ENCODE measurements at places on chromosomes 2 and 18.

DNA sequence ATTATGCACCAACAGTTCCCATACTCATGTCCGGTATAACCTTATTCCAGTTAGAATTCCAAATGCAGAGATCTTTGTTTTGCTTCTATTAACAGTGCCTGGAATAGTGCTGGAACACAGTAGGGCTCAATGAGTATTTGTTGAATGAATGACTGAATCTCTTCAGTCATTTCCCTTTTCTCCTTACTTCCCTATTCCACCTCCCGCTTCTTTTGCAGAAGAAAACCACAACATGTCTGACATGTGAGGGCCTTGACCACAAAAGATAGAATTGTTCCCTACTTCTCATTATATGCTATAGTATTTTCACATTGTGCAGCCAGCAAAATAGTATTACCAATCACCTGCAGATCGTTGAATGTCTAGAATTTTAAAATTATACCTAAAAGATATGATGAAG is 19.5 kb upstream of the HNRNPLL start:
- no peak for DNase-seq

DNA sequence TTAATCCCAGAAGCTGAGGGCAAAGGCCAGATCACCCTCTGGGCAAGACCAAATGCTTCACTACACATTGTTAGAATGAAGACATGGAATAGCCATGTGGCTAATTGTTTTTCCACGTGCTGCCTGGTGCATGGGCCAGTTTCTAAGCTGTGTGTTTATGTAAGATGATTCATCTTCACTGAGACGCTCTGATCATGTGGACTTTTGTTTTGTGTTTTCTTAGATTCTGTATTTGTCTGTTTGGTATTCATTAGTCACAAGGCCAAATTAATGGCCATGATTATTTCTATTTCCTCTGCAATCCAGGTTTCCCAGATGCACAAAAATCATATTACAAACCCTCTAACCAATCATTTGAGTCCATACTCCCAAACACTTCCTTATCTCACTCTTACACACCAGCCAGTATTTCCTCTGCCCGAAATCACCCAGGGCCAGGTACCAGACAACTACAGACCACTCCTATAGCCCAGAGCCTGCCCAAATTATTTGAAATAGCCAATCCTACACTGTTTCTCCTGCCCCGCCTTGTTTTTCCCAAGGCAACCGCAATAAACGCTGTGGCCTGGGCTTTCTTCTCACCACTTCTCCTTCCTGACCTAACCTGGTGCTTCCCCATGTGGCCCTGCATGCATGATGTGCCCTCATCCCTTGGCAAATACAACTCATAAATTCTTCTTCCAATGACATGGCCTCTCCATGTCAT is 94.2 kb upstream of the SP3 start:
- DNase-seq, result peak; percentile 71

DNA sequence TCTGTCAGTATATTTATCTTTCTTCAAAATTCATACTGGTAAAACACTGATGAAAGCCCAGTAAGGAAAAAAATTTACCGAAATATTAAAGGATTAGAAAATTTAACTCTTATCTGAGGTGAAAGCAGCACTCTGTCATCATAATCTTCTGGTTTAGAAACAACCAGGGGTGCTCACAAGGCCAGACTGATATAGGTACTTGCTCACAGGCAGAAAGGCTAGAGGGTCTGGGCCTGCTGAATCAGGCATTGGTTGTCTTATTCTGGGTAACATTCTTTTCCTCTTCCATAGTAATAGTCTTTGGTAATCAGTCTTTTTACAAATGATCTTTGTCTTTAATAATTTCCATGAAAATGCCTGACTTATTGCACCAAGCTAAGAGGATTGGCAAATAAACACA is 221.4 kb upstream of the TFPI start:
- DNase-seq, result no peak

GRCh38 chr2:68853035-68853434 is 18.2 kb downstream of the BMP10 start:
- no peak for DNase-seq

GRCh38 chr2:196925051-196925767 is 1.3 kb downstream of the PGAP1 start:
- DNase-seq, result peak; percentile 17

DNA sequence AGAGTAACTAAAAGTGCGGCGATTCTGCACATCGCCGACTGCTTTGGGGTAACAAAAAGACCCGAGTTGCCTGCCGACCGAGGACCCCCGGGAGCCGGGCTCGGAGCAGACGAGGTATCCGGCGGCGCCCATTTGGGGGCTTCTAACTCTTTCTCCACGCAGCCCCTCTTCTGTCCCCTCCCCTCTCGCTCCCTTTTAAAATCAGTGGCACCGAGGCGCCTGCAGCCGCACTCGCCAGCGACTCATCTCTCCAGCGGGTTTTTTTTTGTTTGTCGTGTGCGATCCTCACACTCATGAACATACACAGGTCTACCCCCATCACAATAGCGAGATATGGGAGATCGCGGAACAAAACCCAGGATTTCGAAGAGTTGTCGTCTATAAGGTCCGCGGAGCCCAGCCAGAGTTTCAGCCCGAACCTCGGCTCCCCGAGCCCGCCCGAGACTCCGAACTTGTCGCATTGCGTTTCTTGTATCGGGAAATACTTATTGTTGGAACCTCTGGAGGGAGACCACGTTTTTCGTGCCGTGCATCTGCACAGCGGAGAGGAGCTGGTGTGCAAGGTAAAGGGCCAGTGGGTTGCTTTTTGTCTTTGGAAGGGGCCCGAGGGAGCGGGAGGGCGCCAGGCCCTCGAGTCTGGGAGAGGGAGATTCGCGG is 1.4 kb downstream of the TRIB2 start:
- DNase-seq, result peak; percentile 42

DNA sequence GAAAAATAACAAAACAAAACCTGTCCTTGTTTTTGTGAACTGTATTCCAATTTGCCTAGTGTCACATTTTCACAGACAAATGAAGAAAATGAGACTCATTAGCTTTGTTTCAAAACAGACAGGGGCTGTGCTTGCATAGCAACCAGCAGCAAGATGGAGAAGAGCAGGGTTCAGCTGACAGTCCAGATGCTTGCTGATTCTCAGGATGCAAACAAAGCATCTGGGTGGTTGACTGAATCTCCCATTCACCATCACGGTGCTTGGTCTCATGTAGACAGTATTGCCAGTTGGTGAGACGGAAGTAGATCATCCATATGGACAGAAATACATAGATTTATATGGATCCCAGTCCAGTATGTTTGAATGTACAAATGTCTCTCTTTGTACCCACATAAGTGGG is 326.8 kb downstream of the CCDC85A start:
- DNase-seq, result no peak

DNA sequence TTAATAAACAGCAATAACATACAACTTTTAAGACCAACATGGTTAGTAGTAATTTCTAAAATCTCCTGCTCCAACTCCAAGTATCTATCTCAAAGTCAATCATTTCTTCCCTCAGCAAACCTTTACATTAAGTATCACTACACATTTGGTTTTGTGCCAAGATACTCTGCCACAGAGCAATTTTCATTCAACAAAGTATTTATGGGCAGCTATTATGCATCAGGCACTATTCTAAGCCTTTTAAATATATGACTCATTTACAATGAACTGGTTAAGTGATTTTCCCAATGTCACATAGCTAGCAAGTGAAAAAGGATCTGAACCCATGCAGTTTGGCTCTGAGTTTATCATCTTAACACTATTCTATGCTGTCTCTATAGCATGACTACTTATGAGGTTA is 264.3 kb downstream of the NOL4 start:
- peak; percentile 11 for DNase-seq

DNA sequence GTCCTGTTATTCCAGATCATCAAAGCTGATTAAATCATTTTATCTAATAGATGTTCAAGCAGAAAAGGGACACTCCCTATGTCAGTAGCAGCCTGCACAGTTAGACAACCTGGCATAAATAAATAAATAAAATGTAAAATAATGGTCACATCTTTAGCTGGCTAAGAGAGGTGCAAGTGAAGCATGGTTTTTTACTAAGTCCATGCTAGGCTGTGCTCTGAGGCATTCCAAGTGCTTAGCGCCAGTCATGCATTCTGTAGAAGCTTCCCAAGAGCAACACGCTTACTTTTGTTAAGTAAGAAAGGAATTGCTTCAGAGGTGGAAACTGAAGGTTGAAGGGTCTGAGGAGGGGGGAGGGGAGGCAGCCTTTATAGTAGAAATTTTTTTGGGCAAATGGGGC is 351.2 kb downstream of the CDH2 start:
- no peak for DNase-seq

- peak; percentile 86 for DNase-seq
Observed at GRCh38 chr2:102027036-102027980, 35.5 kb downstream of the IL1R2 start.

- DNase-seq, result no peak
Observed at GRCh38 chr18:23141104-23141999, 6.1 kb downstream of the CABLES1 start.

DNA sequence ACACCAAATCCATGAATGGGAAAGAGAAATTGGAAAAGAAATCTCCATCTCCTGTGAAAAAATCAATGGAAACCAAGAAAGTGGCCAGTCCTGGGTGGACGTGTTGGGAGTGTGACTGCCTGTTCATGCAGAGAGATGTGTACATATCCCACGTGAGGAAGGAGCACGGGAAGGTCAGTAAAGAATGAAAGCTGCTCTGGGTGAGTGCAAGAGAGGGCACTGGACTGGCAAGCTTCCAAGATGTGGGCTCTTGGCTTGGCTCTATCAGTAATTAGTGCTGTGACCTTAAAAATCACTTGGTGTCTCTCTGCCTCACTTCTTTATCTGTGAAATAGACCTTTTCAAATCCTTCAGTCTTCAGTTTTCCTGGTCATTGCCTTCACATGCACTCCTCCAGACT is 89.0 kb downstream of the ZNF532 start:
- DNase-seq, result no peak

DNA sequence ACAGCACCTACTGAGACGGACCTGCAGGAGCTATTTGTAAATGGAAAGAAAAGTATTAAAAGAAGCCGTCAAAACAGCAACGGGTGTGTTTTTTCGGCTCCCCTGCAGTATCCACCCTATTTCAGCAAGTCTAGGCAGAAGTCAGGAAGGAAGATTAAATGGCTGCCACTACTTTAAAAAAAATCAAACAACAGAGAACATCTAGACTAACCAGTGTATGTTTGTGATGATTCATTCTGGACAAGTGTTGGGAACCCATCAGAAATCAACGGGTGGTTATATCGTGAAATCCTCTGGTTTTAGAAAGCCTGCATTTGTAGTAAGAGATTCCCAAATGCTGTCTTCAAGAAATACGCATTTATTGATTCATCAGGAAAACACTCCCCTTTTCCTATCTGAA is 9.0 kb downstream of the PMAIP1 start:
- DNase-seq, result no peak

- no peak for DNase-seq
Observed at GRCh38 chr2:135424849-135425248, 106.2 kb downstream of the ZRANB3 start.

- no peak for DNase-seq
Observed at GRCh38 chr18:21629089-21629832, 17.1 kb downstream of the SNRPD1 start.

GRCh38 chr2:15363142-15363541 is 198.0 kb downstream of the NBAS start:
- DNase-seq, result peak; percentile 64

- no peak for DNase-seq
Observed at GRCh38 chr18:72114801-72115594, 429.1 kb downstream of the CBLN2 start.

Data from fibroblast of skin of right quadriceps (primary cell).